Glomerular endothelial cell (primary cell): ENCODE measurements at places on chromosomes 7 and 10. TPM values are rescaled to one million over a fixed set of nuclear protein-coding genes. Genes with fewer than 3 reads are reported as not detected.

Gene NPC1L1
- total RNA-seq: not detected in 2 replicates

Gene SRRM3
- 0.10 and 0.23 TPM in 2 replicates for total RNA-seq

Gene ZNF3
- 28.6 and 30.8 TPM in 2 replicates for total RNA-seq

Gene ERVW-1
- total RNA-seq: not detected in 2 replicates

Gene TFR2
- 0.29 TPM in 1 of 2 replicates, not detected in the other for total RNA-seq
